ENCODE measurements at places on chromosomes 7 and 10.

DNA sequence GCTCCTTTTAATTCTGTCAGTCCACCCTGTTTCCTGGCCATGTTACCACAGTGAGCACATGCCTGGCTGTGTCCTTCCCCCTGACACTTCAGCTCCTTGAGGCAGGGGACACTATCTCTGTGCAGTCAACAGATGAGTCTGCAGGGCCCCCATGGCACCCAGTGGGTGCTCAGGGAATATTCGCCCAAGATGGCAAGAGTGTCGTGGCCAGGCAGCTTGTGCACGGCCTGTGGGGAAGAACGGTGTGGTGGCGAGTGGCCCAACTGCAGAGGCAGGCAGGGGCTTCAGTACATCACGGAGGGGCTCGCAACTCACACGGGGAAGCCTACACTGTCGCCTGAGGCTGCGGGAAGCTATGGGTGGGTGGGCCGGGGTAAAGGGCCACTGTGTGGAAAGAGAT is 91.1 kb downstream of the TRRAP start:
- no peak for DNase-seq

DNA sequence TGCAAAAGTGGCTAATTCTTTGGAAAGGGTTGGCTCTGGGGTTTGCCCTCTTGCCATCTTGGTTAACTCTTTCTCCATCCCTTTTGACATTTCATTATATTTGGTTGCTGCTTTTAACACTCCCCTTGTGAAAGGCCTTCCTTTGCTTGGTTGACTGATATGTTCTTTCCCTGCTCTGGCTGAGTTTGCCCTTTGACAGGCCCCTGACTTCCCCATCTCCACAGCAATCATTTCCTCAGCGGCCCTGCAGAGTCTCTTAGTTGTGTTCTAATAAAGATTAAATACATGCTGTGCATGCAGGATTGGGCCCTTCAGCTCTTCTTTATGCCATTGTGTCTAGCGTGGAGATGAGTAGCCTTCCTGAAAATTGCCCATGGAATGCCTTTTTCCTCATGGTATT is 84.5 kb upstream of the CSTF2T start:
- no peak for DNase-seq

GRCh38 chr10:124743191-124744101 is 732 bp downstream of the FAM53B start:
- no peak for DNase-seq

GRCh38 chr10:71345694-71346093 is 26.6 kb downstream of the SLC29A3 start:
- DNase-seq, result no peak

GRCh38 chr7:111516612-111517011 is 45.7 kb downstream of the IMMP2L start:
- no peak for DNase-seq

DNA sequence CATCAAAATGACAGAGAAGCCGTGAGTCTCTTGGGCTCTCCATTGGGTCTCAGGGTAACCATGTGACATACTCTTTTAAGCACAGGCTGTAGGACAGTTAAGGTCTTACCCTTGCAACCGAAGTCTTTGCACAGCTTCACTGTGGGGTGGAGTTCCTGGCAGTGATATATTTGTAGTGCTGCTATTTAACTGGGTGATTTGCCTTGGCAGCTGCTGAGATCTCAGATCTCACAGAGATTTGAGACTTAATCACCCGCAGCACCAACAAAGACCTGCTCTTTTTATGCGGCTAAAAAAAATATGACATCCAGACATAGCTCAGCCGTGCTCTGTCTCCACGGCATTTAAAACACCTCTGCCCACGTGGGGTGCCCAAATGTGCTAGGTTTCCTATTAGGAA is 63.4 kb upstream of the NPTX2 start:
- no peak for DNase-seq

DNA sequence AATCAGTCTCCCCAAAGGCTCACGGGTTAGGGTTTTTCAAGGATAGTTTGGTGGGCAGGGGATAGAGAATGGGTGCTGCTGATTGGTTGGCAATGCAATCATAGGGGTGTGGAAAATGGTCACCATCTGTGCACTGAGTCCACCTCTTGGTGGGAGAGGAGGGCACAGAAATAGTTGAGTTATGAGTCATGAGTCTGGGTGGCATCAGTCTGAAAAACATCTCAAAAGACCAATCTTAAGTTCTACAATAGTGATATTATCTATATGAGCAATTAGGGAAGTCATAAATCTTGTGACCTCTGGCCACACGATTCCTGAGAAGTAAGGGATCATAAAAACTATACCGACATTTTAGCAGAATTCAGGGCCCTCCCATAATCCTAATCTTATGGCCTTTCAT is 62.7 kb downstream of the LGI1 start:
- DNase-seq, result no peak

DNA sequence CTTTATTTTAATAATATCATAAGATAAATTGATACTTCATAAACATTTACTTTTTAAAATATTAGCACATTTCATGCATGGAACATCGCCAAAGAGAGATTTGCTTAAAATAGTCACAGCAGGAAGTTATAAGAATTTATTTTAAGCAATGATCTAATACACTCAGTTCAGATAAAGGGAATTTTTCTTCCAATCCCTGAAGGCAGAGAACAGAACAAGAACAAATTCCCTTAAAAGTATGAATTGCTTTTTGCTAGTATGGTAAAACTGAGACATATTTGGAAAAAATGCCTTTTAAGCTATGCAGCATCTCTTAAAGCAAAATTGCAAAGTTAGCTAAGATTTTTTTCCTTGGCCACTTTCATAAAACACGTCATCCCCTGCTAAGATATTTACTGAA is 91.0 kb downstream of the SEMA3D start:
- no peak for DNase-seq

- no peak for DNase-seq
Measured at GRCh38 chr7:97128736-97129135, 11.2 kb downstream of the SDHAF3 start.

- DNase-seq, result no peak
Measured at GRCh38 chr10:19874791-19875190, 58.6 kb downstream of the PLXDC2 start.

GRCh38 chr10:1399431-1400100 is 337.8 kb downstream of the ADARB2 start:
- no peak for DNase-seq

DNA sequence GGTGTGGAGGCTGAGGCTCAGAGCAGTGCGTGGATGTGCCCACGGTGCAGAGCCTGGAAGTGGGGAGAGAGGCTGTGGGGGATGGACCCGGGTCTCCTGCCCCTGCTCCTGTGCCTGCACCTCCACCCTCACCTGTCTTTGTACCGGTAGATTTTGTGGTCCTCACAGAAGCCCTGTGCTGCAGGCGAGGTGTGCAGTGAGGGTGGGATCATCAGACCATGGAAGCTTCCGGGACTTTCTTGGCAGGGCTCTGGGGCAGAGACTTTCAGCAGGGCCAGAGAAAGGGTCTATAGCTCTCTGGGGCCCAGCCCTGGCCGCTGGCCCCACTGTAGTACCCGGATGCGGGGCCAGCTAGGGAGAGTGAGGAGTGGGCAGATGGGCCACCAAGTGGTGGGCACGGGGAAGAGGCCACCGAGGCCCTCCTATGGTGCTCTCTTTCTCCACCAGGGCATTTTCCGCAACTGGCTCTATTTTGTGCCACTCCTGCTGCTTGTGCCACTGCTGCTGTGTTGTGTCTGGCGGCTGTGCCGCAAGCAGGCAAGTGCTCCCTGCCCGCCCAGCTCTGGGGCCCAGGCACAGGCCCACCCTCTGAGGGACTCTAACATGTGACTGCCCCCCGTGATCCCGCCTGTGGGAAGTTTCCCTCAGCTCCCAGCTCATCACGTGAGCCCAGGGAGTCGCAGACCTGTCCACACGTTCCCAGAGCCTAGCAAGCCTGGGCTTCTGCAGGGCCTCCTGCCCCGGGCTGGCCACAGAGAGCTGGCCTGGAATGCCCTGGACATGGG is 22.1 kb downstream of the ANTXRL start:
- DNase-seq, result no peak

GRCh38 chr10:132748545-132749370 is 37.2 kb downstream of the NKX6-2 start:
- DNase-seq, result no peak

DNA sequence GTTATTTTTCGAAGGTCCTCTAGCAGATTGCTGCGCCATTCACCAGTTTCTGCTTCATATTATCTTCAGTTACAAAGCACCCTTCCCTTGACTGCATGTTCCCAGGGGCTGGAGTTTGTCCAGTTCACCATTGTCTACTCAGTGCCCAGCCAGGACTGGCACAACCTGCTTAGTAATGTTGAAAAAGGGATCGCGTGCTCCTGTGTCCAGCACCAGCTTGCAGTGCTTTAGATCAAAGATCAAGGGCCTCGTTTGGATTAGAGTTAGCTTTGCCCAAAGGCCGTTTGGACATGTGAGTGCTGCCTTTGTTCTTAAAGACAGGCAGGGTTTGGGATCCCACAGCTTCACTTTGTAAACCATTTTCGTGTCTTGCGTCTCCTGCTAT is 867 bp downstream of the ATP6V0E2 start:
- DNase-seq, result no peak

- no peak for DNase-seq
Measured at GRCh38 chr10:76915316-76915715, 722.3 kb downstream of the KCNMA1 start.

DNA sequence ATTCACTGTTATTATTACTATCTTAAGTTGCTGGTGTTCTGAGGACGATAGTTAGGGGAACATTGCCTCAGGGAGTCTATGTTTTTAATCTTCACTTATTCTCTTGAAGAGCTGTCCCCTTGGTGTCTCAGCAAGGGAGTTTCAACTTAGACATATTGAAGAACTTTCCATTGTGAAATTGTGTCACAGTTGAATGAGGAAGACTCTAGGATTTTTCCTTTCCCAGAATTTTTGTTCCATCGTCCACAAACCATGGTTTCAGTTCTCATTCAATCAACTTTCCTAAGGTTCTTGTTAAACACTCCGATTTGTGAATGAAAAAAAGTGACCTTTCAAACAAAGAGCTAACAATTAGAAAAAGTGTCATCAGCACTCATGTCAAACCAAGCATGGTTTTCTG is 128.3 kb downstream of the GATA3 start:
- DNase-seq, result no peak

DNA sequence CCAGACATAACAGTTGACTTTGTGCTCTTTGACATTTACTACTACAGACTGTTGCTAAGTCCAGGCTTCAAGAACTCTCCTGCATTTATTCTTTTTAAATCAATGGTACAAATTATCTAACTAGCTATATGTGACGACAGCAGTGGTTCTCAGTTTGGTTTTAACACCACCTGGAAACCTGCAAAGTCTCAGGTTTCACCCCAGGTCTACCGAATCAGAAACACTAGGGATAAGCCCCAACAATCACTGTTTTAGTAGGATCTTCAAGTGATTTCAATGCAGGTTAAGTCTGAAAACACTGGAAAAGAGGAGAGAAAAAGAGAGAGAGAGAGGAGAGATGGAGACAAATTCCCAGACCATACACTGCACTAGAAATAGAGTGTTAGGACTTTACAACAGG is 519.0 kb downstream of the PCDH15 start:
- DNase-seq, result no peak

DNA sequence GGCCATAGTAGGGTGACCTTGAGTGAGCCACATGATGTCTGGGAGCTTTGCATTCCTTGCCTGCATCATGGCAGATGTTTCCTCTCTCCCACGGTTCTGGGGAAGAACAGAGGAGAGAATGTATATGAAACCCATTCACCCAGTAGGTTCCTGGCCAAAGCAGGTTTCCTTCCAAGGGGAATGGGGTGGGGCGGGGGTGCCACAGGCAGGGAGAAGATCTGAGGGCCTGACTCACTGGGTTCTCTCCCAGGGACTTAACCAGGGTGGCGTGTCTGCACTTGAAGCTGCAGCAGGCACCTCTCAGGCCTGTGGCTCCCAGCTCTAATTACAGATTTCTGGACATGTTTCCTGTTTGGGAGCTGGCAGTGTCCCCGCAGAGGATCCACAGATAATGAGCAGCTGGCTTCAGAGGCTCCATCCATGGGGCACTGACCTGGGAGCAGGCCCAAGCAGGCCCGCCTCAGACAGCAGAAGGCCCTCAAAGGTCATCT is 50.2 kb upstream of the ZMIZ1 start:
- no peak for DNase-seq

DNA sequence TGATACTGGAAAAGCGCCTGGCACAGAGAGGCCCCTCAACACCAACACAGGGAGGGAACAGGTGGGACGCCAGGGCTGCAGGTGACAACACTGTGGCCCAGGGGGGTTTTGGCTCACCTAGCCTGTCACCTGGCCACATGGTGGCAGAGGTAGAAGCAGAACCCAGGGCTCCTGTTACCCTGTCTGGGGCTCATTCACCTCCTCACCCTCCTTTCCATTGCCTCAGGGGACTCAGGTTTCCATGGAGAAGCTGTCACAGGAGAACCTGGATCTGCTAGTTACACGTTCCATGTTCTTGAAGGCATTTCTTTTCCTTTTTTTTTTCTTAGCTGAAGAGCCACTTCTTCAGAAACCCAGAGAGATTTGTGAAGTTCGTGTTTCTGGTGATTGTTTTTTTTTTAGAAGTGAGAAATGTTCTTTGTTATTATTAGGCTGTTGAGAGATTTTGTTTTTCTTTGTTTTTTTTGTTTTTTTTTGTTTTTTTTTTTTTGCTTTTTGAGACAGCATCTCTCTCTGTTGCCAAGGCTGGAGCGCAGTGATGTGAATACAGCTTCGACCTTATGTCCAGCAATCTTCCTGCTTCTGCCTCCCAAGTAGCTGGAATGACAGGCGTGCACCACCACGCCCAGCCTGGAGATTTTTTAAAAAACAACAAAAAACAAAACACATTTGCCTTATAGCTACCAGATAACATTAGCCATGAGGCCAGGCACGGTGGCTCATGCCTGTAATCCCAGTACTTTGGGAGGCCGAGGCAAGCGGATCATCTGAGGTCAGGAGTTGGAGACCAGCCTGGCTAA is 16.0 kb downstream of the DENND2A start:
- no peak for DNase-seq

- no peak for DNase-seq
Measured at GRCh38 chr7:102211590-102212550, 74.8 kb upstream of the SH2B2 start.

DNA sequence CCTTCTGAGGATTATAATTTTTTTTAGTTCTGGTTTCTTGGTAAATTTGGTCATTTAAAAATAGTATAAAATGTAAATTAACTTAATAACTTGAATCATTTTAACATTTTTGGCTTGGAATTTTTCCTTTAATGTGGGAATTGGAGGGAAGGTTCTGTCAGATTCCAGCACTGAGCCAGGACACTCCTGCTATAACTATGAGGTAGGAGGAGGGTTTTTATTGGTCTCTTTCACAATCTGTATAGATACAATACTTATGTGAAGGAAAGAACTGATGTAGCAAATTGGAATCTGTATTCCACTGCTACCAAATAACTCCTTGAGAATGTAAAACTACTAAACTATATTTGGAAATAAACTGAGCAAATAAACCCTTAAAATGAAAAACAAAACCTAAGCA is 3.2 kb downstream of the PRKG1 start:
- DNase-seq, result no peak

DNA sequence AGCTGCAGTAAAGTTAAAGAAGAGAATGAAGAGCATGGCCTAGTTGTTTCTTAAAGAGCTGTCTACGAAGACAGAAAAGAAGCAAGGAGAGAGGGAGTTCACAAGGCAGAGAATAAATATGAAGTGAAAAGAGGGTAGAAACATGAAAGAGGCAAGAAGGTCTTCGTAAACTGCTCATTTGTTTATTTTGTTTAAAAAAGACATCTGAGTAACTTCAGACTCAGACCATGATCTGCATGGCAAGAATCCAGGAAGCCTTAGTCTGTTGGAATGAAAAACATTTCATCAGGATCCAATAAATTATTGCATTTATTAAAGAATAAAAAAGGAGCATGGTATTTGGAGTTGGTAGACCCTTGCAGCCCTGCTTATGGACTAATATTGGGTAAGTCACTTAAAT is 151.1 kb downstream of the SEM1 start:
- DNase-seq, result no peak
